Immature natural killer cell (primary cell): ENCODE measurements at places on chromosomes 4 and X. TPM values are rescaled to one million over a fixed set of nuclear protein-coding genes. Genes with fewer than 3 reads are reported as not detected.

DNA sequence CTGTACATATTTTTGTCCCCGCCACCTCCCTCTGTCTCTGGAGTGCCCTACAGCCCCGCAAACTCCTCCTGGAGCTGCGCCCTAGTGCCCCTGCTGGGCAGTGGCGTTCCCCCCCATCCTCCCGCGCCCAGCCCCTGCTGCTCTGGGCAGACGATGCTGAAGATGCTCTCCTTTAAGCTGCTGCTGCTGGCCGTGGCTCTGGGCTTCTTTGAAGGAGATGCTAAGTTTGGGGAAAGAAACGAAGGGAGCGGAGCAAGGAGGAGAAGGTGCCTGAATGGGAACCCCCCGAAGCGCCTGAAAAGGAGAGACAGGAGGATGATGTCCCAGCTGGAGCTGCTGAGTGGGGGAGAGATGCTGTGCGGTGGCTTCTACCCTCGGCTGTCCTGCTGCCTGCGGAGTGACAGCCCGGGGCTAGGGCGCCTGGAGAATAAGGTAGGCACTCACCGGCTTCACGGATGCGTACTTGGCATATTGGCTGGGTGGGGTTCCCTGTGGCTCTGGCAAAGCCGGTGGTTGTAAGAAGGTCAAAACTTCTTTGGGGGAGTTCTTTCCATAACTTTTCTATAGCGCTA is 653 bp downstream of the HHIP start:
- H3K27ac ChIP-seq: no peak overlapping the region
- H3K27me3 ChIP-seq: peaks cover 14% of the 10 kb centered on the region
- no peak for DNase-seq

GRCh38 chr4:173073939-173074500 is 94.6 kb upstream of the GALNT7 start:
- no peaks in the 10 kb centered on the region for H3K4me1 ChIP-seq
- H3K27ac ChIP-seq: no peak overlapping the region
- peaks cover 5% of the 10 kb centered on the region for H3K27me3 ChIP-seq
- no peak overlapping the region for H3K4me3 ChIP-seq

DNA sequence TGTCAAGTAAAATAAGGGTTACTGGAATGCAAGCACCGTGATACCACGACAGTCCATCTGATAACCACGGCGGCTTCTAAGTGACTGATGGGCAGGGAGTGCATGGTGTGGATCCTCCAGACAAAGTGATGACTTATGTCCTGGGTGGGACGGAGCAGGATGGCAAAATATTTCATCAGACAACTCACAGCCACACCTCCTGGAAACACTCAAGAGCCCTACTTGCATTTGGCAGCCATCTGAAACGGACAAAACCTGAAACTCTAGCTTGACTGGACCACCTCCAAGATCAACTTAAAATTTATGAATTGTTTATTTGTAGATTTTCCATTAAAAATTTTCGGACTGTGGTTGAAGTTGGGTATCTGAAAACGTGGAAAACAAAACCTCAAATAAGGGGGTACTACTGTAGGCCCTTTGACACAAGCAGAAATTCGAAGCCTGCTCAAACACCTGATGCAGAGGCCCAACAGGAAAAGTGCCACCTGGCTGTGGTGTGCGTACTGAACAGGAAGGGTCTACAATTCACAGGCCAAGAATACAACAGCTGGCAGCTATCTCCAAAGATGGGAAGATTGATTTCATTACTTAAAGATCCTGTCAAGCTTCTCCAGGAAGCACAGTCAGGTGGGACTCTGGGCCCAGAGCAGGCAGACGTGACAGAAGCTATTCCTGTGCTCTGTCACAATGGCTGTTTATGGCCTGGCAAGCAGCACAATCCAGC is 26.0 kb downstream of the LRIT3 start:
- no peak for DNase-seq
- no peaks in the 10 kb centered on the region for H3K36me3 ChIP-seq
- no peak overlapping the region for H3K27ac ChIP-seq
- H3K4me1 ChIP-seq: no peaks in the 10 kb centered on the region

GRCh38 chr4:116016201-116016600 is 902.8 kb upstream of the NDST4 start:
- H3K27me3 ChIP-seq: peaks cover 2% of the 10 kb centered on the region
- peaks cover 9% of the 10 kb centered on the region for H3K36me3 ChIP-seq
- no peaks in the 10 kb centered on the region for H3K4me1 ChIP-seq
- no peak for DNase-seq
- no peak overlapping the region for H3K4me3 ChIP-seq

ADAD1 gene
- polyA plus RNA-seq: not detected

DNA sequence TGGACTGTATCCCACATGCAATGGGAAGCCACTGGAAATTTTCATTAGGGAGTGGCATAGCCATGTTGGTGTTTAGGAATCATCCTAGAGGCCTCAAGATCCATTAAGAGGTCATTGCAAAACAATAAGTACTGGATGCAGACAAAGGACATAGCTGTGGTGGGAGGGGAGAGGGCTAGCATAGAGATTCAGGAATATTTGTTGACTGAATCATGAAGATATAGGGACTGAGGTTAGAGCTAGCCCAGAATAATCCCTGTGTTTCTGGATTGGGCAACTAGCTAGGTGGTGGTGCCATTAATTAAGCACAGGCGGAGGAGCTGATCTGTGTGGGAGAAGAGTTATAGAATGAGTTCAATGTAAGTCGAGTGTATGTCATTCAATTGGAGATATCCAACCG is 135.0 kb downstream of the RAB28 start:
- H3K27me3 ChIP-seq: no peaks in the 10 kb centered on the region
- DNase-seq: no peak
- H3K4me3 ChIP-seq: no peak overlapping the region
- H3K4me1 ChIP-seq: no peaks in the 10 kb centered on the region

GRCh38 chr4:185514182-185514697 is 21.1 kb downstream of the PDLIM3 start:
- no peaks in the 10 kb centered on the region for H3K36me3 ChIP-seq
- DNase-seq: no peak
- no peak overlapping the region for H3K27ac ChIP-seq
- H3K4me3 ChIP-seq: no peak overlapping the region

NAP1L2 gene
- polyA plus RNA-seq: 2.5 TPM

GRCh38 chr4:37732526-37733186 is 46.5 kb upstream of the RELL1 start:
- no peak overlapping the region for H3K4me3 ChIP-seq
- no peak overlapping the region for H3K27ac ChIP-seq
- H3K36me3 ChIP-seq: no peaks in the 10 kb centered on the region
- H3K27me3 ChIP-seq: no peaks in the 10 kb centered on the region
- peaks cover 5% of the 10 kb centered on the region for H3K4me1 ChIP-seq

DNA sequence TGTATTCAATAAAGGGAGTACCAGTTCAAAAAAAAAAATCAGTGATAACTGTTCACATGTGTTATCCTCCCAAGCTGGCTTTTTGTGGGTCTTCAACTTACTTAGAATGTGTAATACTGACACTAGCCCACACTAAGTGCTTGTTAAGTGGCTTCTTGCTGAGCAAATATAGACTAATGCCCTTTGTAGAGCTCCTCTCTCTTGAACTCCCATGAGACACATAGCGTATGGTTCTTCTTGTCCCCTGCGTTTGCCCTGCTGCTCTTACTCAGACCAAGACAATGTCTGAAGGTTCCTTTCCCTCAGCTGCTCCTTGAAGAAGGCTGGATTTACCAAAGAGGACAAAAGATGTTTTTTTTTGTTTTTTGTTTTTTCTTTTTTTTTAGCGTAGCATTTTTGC is 110.9 kb downstream of the FRAS1 start:
- H3K4me1 ChIP-seq: peaks cover 40% of the 10 kb centered on the region
- peaks cover 7% of the 10 kb centered on the region for H3K27me3 ChIP-seq
- no peak for DNase-seq

GRCh38 chr4:184475498-184475897 is 1.1 kb upstream of the IRF2 start:
- H3K27me3 ChIP-seq: peaks cover 29% of the 10 kb centered on the region
- peak overlapping the region; percentile 97 for H3K4me3 ChIP-seq
- DNase-seq: no peak
- peak overlapping the region; percentile 98 for H3K27ac ChIP-seq
- peaks cover 48% of the 10 kb centered on the region for H3K4me1 ChIP-seq

DNA sequence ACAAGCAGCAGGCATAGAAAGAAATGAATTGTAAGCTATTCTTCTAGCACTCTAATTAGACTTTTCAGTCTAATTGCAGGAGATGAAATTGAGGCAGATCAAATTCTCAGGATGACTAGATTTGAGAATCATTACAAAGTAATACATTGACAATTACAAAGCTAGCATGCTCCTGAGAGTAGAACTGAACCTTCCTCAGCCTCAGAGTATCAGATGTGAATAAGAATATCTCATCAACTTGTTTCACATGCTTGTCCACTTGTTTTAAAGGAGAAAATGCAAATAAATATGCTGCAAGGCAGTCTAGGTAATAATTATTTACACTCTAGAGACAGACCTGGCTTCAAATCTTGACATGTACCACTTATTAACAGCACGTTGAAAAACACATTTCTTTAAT is 491.0 kb upstream of the MAGEB2 start:
- no peak overlapping the region for H3K4me3 ChIP-seq
- H3K27ac ChIP-seq: no peak overlapping the region
- no peaks in the 10 kb centered on the region for H3K36me3 ChIP-seq
- no peak for DNase-seq
- peaks cover 5% of the 10 kb centered on the region for H3K27me3 ChIP-seq
- H3K4me1 ChIP-seq: no peaks in the 10 kb centered on the region

RTL3 gene
- polyA plus RNA-seq: not detected

DNA sequence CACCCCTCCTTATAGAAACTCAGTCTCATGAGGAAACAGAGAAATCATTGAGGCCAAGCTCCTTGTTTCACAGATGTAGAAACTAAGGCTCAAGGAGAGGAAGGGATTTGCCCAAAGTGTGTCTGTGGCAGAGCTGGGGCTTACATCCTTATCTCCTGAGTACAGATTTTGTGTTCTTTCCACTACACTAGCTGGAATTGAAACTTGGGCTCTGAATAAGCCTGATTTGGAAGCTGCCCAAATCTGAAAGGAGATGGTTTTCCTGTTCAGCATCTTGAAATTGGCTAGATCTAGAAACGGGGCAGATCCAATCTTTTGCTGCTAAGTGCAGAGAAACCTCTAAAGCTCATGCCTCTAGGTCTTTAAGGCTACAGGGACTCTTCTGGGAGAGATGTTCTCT is 24.3 kb downstream of the AWAT2 start:
- no peak for DNase-seq
- no peaks in the 10 kb centered on the region for H3K4me1 ChIP-seq
- no peak overlapping the region for H3K27ac ChIP-seq
- no peak overlapping the region for H3K4me3 ChIP-seq

- DNase-seq: no peak
- H3K4me3 ChIP-seq: no peak overlapping the region
- H3K27ac ChIP-seq: no peak overlapping the region
- no peaks in the 10 kb centered on the region for H3K27me3 ChIP-seq
- H3K4me1 ChIP-seq: no peaks in the 10 kb centered on the region
Observed at GRCh38 chrX:132375941-132376340, 112.9 kb downstream of the MBNL3 start.

IL3RA gene
- 1.5 TPM for polyA plus RNA-seq

JCHAIN gene
- polyA plus RNA-seq: 3.3 TPM

- no peak overlapping the region for H3K27ac ChIP-seq
- no peak overlapping the region for H3K4me3 ChIP-seq
- H3K36me3 ChIP-seq: no peaks in the 10 kb centered on the region
- DNase-seq: no peak
Observed at GRCh38 chr4:37324546-37324945, 80.0 kb downstream of the NWD2 start.

DNA sequence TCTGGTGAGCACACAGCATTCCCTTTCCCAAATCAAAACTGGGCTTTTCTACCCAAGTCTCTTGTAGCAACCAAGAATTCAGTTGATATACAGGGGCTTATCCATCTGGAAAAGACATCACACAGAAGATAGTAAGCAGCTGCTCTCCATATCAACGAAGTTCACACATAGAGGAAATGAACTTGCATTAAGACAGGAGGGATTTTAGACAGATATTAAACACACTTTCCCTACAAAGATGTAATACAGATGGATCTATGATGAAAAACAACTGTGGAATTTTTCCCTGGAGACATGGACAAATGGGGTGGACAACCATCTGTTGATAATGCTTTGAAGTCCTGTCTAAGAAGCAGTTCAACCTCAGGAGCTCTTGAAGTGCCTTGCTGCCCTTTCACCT is 9.8 kb upstream of the PDE5A start:
- no peaks in the 10 kb centered on the region for H3K4me1 ChIP-seq
- H3K27me3 ChIP-seq: peaks cover 3% of the 10 kb centered on the region
- no peaks in the 10 kb centered on the region for H3K36me3 ChIP-seq
- H3K27ac ChIP-seq: no peak overlapping the region
- H3K4me3 ChIP-seq: no peak overlapping the region

FAM9C gene
- not detected for polyA plus RNA-seq

TCEAL7 gene
- not detected for polyA plus RNA-seq

DNA sequence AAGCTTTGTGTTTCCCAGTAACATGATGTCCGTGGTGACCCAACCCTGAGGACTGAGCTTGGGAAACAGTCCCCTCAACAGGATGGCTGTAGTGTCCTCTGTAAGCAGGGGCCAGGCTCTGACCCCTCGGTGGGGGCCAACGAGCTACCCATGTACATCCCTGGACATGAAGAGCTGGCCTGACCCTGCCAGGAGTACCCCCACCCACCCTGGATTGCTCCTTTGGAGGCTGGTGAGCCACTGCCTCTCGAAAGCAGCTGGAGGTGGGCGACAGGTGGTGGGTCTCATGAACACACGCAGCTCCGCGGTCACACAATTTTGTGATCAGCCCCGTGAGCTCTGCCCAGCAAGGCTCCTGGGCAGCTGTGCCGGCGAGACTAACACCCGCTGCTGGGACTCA is 33.5 kb downstream of the NSG1 start:
- no peak overlapping the region for H3K27ac ChIP-seq
- DNase-seq: no peak
- no peaks in the 10 kb centered on the region for H3K27me3 ChIP-seq
- peaks cover 32% of the 10 kb centered on the region for H3K36me3 ChIP-seq
- no peaks in the 10 kb centered on the region for H3K4me1 ChIP-seq
- H3K4me3 ChIP-seq: no peak overlapping the region

DNA sequence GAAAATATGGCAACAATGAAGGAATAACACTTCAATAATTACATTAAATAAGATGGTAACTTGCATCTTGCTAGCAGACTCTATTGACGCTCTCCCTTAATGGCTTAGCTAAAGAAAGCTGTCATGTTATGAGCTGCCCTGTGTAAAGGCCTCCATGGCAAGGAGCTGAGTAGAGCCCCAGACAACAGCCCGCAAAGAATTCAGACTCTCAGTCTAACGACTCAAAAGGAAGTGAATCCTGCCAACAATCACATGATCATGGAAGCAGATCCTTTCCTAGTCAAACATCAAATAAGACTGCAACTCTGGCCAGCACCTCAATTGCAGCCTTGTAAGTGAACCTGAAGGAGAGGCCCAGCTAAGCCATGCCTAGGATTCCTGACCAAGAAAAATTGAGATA is 157.6 kb downstream of the MAB21L2 start:
- no peak overlapping the region for H3K4me3 ChIP-seq
- no peak overlapping the region for H3K27ac ChIP-seq
- no peak for DNase-seq
- no peaks in the 10 kb centered on the region for H3K27me3 ChIP-seq
- peaks cover 20% of the 10 kb centered on the region for H3K36me3 ChIP-seq

SOD3 gene
- polyA plus RNA-seq: not detected
